ENCODE measurements at places on chromosomes 6 and 20.

GRCh38 chr6:156182356-156182755 lies 594.8 kb upstream of the ARID1B start:
- DNase-seq = no peak

DNA sequence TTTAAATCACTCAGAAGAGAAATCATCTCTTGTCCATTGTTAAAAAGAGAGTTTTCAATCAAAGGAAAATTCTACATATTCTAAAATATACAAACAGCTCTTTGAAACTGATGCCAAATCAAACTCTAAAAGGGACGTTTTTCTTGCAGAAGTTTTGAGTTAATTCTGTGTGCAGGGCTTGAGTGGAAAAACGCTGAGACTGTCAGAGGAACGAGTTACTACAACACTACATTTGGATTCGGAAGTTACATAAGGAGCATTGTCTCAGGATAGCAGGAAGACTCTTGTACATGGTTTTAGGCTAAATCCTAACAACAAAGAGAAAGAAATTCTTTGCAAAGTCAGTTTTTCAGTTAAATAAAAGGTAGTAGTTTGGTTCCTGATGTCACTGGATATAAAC lies 155.7 kb upstream of the SUPT3H start:
- no peak for DNase-seq

- no peak for DNase-seq
These were observed 45.1 kb downstream of the SRC start for GRCh38 chr20:37390891-37391525.

- peak; percentile 49 for DNase-seq
These were observed 69.1 kb downstream of the SLC35F1 start for GRCh38 chr6:117976030-117976651.

DNA sequence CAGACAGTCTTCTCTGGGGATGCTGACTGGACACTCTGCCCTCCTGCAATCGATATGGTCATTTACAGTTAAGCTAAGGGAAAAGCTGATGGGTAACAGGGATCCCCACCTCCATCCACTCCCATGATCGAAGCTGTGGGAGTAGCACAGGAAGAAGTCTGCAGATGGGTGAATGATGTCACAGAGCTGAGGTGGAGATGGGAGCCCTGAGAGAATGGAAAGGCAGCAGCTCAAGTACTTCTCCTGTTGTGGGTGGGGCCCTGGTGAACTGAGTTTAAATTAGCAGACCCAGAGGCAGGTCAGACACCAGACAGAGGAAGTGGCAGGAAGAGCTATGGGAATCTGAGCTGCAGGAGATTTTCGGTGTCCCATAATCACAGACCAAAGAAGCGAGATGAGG lies 29.0 kb downstream of the HDGFL1 start:
- DNase-seq = no peak

GRCh38 chr6:147693181-147693580 lies 184.7 kb downstream of the SAMD5 start:
- DNase-seq = no peak

Data from hematopoietic multipotent progenitor cell treated with erythropoietin and hydrocortisone succinate and interleukin-3 and kit ligand, for 8 days (in vitro differentiated cells).